Activated T-helper 1 cell treated with anti-CD3 and anti-CD28 coated beads, Interleukin-2, amount 50 U/mL, for 16 hours (primary cell): ENCODE measurements at places on chromosomes 7 and 10.

GRCh38 chr10:22258471-22258870 lies 40.7 kb upstream of the EBLN1 start:
- DNase-seq, result no peak

GRCh38 chr7:157336383-157337315 lies at the start of gene DNAJB6:
TSS of gene DNAJB6 (plus strand) at chr7:157337004. CDS start at chr7:157358573, 21,569 bp downstream.
- peak; percentile 91 for DNase-seq

- no peak for DNase-seq
Observed at GRCh38 chr7:106552645-106553445, 108.1 kb downstream of the CCDC71L start.

GRCh38 chr7:19327018-19327417 lies 181.8 kb upstream of the FERD3L start:
- DNase-seq, result no peak

GRCh38 chr10:49700997-49701396 lies 21.5 kb downstream of the C10orf53 start:
- no peak for DNase-seq
